ENCODE measurements at places on chromosomes 12 and 14.

- no peak for DNase-seq
These were observed 74.8 kb downstream of the IFNG-AS1 start for GRCh38 chr12:68063900-68064590.

- no peak for DNase-seq
These were observed 253.1 kb downstream of the CCDC91 start for GRCh38 chr12:28443337-28443736.

GRCh38 chr14:33516898-33517436 lies 433.9 kb downstream of the EGLN3 start:
- no peak for DNase-seq

DNA sequence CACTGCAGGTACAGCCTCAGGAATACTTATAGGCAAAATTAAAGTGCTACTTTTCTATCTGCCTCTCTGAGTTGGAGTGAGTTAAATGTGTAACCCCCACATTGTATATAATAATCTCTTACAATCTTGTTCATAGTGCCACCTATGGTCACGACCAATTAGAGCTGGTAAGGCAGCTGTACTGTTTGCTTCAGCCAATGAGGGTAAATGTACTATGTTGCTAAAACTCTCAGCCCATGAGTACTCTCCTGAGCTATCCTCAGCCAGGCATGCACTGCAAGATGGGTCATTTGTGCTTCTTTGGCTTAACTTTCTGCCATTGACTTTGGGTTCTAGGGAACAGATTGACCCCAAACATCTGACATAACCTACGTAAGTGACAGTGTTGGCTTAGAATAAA lies 15.0 kb upstream of the MDM2 start:
- DNase-seq: no peak

- DNase-seq: peak; percentile 51
These were observed 54.6 kb upstream of the CCDC175 start for GRCh38 chr14:59631237-59631636.

- DNase-seq: no peak
These were observed 6.1 kb downstream of the KRT3 start for GRCh38 chr12:52789637-52790426.

- DNase-seq: no peak
These were observed 17.9 kb downstream of the WASHC3 start for GRCh38 chr12:102043928-102044327.

- no peak for DNase-seq
These were observed 31.7 kb downstream of the ANO4 start for GRCh38 chr12:100826323-100826722.

DNA sequence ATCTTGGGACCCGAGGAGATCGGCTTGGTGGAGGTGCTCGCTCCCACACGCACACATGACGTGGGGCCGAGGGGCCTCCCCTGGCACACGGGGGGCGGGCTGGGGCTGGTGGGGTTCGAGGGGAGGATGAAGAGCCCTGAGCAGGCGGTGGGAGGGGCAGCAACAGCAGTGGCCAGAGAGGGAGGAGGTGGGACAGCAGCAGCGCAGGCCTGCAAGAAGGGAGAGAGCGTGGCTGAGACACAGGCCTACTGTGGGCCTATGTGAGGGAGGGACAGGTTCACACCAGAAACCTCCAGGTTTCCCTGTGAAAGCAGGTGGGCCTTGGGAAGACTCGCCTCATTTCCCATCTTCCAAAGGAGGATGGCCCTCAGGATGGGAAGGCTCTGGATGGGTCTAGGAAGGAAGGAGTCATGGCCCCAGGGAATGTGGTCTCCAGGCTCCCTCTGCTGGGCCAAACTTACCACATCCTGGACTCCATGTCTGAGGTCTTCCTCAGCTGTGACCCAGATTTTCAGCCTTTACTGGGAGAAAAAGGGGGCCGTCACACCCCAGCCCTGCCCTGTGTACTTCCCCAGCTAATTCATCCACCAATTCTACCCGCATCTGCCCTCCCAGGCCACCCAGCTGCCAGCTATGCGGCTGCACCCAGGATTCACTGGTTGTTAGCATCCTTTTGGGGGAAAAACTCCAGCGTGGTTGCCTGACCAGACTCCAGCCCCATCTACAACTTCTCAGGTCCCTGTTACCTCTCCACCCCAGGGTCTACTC lies 2.8 kb downstream of the PIANP start:
- no peak for DNase-seq

GRCh38 chr12:65655074-65655493 lies 169.2 kb upstream of the HMGA2 start:
- DNase-seq: no peak

DNA sequence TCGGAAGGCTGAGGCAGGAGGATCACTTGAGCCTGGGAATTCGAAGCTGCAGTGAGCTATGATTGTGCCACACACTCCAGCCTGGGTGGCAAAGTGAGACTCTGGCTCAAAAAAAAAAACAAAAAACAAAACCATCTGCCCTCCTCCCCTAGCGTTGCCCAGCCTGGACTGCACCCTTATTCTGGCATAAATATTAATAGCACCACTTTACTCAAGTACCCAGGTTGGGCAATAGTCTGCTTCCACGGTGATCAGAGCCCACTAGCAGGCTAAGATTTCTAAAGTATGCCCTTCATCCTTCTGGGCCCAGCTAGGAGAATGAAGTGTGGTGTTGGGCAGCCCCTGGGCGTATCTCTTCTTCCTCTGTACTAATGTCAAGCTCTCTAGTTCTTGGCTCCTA lies 33.3 kb downstream of the KCTD10 start:
- no peak for DNase-seq

DNA sequence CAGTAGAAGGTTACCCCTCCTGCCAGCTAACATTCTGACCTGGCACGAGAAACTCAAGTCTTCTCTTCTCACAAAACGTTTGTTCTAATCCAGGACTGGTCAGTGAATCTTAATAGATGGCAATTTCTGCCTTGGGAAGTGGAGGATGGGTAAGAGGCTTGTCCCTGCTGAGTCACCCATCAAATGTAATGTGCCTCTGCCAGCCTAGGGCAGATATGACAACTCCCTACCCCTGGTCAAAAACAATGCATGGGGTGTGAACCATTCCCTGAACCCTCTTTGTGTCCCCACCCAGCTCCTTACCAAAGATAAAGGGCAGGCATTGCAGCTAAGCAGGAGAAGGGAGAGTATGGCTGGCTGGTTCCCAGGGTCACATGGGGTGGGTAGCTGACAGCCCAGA lies 1052.9 kb downstream of the GALC start:
- no peak for DNase-seq

DNA sequence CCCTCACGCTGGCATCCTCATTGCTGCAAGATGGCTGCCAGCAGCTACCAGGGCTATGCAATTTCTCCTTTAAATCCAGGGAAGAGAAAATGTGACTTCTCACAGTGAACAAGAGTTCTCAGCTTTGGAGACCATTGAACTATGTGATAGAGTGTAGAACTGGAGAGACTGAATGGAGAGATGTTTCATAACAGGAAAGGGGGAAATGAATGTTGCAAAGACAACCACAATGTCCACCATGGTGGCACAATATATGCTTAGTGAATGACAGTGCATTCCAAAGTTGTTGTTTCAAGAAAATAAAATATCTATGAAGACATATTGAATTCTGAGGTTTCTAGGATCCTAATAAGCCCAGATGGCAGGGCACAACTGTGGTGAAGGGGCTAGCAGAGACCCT lies 13.2 kb upstream of the COCH start:
- DNase-seq: no peak

All from SHP77 (cell line).